ENCODE measurements at places on chromosomes 7 and 10. TPM values are rescaled to one million over a fixed set of nuclear protein-coding genes. Genes with fewer than 3 reads are reported as not detected.

- no peaks in the 10 kb centered on the region for H3K36me3 ChIP-seq
- no peaks in the 10 kb centered on the region for H3K27me3 ChIP-seq
- no peak for DNase-seq
- no peak overlapping the region for H3K4me3 ChIP-seq
Measured at GRCh38 chr7:65938336-65938895, 43.6 kb downstream of the GUSB start.

The NXPH1 gene
- not detected for total RNA-seq

DNA sequence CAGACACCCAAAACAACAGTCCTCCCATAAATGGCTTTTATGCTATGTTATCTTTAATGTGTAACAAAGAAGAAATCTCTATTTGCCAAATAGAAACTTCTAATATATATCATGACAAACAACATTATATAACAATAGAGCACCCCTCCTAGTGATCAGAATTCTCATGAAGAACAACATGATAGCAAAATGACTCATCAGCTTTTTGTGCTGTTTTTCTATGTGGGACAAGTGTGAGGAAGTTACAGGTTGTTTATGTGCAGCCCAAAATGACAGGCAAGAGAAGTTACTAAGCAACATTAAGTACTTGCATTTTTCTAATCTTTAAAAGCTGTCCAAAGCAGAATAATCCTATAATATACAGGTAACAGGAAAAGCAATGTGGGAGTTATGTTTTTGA, 7.7 kb downstream of the DGKB start:
- no peaks in the 10 kb centered on the region for H3K27me3 ChIP-seq
- no peaks in the 10 kb centered on the region for H3K4me1 ChIP-seq
- no peak overlapping the region for H3K27ac ChIP-seq
- no peaks in the 10 kb centered on the region for H3K36me3 ChIP-seq
- DNase-seq: no peak

DNA sequence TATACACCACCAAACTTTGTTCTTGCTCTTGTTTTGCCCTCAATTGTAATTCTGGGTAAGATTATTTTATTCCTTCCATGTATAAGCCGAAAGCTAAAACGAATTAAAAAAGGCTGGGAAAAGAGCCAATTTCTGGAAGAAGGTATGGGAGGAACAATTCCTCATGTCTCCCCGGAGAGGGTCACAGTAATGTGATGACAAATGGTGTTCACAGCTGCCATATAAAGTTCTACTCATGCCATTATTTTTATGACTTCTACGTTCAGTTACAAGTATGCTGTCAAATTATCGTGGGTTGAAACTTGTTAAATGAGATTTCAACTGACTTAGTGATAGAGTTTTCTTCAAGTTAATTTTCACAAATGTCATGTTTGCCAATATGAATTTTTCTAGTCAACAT, 12.5 kb upstream of the CFAP69 start:
- H3K36me3 ChIP-seq: no peaks in the 10 kb centered on the region
- H3K27me3 ChIP-seq: no peaks in the 10 kb centered on the region
- no peaks in the 10 kb centered on the region for H3K4me1 ChIP-seq
- H3K4me3 ChIP-seq: no peak overlapping the region

DNA sequence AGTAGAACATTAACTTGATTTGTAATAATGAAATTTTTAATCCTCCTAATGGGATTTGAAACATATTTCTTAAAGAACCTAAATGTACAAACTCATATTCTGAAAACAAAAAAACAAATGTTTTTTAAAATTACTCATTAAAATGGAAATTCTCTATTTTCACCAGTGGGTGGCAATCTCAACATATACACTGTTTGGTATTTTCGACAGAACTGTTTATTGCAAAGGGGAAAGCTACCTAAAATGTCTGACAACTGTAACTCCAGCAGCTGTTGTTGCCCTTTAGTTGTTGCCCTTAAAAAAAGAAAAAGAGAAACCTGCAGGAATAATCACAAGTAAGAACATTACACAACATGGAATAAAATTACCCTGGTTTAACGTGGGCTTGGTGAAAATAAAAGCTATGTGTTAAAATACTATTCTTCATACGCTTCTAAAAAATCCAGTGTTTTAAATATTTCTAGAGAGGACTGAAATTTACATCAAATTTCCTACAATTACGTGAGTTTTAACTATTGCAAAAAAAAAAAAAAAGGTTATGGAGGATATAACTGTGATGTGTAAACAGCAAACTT, 54.5 kb downstream of the COL1A2 start:
- no peaks in the 10 kb centered on the region for H3K27me3 ChIP-seq
- no peak for DNase-seq
- no peak overlapping the region for H3K27ac ChIP-seq

The TEX36 gene
- total RNA-seq: not detected

GRCh38 chr10:132102071-132102716, 36.4 kb downstream of the JAKMIP3 start:
- H3K4me3 ChIP-seq: no peak overlapping the region
- H3K27ac ChIP-seq: no peak overlapping the region
- H3K4me1 ChIP-seq: no peaks in the 10 kb centered on the region
- no peaks in the 10 kb centered on the region for H3K36me3 ChIP-seq

DNA sequence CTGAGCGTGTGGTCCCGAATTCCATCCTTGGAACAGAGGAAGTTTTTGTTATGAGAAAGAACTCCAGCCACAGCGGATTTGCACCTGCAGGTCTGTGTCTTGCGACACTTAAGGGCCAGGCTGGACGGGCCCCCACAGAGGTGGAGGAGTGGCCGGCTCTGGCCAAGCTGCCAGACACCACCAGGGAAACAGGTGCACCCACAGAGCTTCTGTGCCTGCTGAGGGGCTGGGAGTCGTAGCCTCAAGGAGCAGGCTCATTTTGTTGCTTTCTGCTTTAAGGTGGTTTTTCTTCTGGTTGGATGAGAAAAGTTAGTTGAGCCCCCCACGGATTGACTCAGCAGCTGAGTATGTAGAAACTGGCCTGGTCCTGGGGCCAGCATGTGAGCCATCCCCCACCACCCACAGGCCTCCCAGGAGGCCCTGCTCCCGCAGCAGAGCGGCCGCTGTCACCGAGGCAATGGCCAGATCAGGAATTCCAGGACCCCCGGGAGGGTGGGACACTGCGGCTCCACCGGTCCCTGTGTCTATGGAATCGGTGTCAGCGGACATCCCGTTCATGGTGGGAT, 41.9 kb downstream of the NKX6-2 start:
- H3K27me3 ChIP-seq: no peaks in the 10 kb centered on the region
- no peak for DNase-seq
- no peaks in the 10 kb centered on the region for H3K4me1 ChIP-seq
- peaks cover 10% of the 10 kb centered on the region for H3K36me3 ChIP-seq
- no peak overlapping the region for H3K27ac ChIP-seq

Data from psoas muscle (tissue), 8 donors.